ENCODE measurements at places on chromosomes 13 and 19.

DNA sequence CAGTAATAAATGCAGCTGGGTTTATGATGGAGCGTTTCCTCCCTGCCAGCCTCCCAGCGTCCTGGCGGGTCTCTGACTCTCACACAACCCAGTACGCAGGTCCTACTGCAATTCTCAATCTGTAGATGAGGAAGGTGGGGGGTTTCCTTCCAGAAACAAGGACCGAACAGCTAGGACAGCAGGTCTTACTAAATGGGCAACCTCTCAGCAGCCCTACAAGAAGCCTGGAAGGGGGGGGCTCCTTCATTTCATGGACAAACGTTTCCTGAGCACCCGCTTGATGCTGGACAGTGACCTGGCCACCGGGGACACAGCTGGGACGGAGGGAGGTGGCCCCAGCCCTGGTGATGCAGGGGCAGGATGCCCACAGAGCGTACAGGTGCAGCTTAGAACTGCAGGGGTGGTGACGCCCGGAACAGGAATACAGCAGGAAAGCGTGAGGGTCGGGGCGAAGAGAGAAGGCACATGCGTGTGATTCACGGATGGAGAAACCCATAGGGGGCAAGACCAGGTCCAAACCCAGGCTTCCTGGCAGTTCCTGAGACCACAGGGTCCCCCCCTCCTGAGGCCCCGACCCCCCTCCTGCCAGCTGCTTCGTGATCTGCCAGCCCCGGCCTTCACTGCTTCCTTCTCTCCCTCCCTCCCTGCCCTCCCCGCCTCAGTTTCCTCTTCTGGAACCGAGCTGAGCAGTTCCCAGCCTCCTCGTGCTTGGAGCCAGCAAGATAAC lies 732 bp upstream of the C2CD4C start:
- DNase-seq = no peak

- DNase-seq = no peak
Observed at GRCh38 chr19:3822683-3823349, 36.6 kb upstream of the MATK start.

DNA sequence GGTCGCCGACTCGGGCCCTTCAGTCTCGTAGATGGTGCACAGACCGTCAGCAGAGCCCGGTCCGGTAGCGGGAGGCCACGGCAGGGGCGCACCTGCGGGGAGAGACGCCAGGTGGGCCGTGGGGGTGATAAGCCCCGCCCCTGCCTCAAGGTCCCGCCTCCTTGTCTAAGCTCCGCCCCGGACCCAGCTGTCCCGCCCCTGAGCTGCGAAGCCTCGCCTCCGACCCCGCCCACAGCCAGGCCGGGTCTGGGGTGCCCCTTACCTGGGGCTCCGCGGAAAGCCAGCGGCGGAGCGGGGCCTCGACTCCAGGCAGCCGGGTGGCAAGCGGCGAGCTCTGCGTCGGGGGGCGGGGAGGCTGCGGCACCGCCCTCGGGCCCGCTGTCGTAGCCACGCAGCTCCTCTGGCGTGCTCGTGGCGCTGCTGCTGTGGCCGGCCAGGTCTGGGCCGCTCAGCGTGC lies 4.7 kb downstream of the PRR36 start:
- DNase-seq = no peak

DNA sequence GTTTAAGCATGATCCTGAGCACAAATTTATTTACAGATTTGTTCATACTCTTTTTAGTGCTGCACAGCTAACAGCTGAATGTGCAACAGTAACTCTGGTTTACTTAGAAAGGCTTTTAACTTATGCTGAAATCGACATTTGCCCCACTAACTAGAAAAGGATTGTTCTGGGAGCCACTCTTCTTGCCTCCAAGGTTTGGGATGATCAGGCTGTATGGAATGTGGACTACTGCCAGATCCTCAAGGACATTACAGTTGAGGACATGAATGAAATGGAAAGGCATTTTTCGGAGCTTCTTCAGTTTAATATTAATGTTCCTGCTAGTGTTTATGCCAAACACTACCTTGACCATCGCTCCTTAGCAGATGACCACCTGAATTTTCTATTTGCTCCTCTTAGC lies 16.0 kb downstream of the ZNF100 start:
- no peak for DNase-seq

GRCh38 chr19:2110822-2111221 lies 14.1 kb downstream of the IZUMO4 start:
- peak; percentile 80 for DNase-seq

GRCh38 chr13:36736119-36736726 lies 62.4 kb downstream of the SERTM1 start:
- no peak for DNase-seq

DNA sequence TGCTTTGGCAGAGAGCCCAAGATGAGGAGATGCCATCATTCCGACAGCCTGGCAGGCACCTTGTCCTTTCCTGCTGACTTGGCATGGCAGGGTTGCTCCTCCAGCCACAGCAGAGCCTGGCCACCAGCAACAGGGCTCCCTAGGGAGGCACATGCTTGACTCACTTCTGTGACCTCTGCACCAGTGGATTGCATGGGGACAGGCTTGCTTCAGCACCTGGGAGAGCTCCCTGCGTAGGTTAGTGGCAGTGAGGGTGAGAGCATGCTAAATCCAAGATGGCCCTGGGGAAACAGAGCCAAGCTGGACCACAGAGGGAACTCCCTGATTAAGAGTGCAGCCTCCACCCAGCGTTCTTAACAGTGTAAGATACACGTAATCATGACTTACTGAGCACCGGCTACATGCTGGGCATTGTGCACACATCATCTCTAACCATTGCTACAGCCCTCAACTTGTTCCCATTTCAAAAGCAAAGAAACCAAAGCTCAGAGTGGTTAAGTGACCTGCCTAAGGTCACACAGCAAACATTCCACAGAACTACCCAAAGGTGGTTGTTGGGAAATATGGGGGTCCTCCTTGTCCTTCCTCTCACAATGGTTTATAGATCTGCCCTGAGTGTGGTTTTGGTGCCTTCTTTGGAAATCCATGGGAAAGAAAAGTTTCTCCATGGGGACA lies 116.6 kb upstream of the UQCRFS1 start:
- DNase-seq = no peak

- DNase-seq = no peak
Observed at GRCh38 chr19:54164369-54165068, 5.0 kb upstream of the LENG1 start.

DNA sequence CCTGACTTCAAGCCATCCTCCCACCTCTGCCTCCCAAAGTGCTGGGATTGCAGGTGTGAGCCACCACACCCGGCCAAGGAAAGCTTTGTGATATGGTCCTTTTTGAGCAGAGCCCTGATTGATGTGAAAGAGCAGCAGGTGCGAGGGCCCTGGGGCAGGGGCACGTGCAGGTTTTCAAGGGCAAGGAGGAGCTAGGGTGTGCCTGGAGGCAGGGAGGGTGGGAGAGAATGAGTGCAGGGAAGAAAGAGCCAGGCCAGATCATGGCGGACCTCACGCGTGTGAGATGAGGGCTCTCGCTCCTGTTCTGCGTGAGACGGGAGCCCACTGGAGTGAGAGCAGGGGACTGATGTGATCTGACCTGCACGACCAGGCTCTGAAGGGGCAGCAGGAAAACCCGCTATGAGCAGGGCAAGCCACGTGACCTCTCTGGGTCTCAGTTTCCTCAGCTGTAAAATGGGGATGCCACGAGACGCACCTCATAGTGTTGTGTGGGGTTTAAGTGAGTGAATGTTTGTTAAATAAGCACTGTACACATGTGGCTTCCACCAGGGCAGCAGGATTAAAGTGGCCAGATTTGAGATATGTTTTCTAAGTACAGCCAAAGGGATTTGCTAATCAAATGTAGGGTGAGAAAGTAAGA lies 25.8 kb downstream of the FAAP24 start:
- no peak for DNase-seq

DNA sequence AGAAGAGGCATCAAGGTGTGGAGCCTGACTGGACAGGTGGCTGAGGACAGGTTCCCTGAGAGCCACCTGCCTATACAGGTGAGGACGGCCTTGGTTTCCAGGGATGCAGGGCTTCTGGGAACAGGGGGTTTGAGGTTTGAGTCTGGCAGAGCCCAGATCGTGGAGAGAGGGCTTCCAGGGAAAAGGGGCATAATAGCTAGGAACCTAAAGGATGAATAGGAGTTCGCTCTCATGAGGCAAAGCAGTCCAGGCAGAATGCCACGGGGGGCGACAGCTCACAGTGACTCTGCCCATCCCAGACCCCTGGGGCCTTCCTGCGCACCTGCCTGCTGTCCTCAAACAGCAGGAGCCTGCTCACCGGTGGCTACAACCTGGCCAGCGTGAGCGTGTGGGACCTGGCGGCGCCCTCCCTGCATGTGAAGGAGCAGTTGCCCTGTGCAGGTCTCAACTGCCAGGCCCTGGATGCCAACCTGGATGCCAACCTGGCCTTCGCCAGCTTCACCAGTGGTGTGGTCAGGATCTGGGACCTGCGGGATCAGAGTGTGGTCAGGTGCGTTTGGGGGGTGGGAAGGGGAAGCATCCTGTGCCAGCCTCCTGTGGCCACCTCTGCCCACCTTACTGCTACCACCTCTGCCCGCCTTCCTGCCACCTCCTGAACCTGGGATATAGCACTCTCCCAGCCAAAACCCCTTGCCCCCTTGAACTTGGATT lies 12.0 kb downstream of the TLE6 start:
- DNase-seq = no peak

DNA sequence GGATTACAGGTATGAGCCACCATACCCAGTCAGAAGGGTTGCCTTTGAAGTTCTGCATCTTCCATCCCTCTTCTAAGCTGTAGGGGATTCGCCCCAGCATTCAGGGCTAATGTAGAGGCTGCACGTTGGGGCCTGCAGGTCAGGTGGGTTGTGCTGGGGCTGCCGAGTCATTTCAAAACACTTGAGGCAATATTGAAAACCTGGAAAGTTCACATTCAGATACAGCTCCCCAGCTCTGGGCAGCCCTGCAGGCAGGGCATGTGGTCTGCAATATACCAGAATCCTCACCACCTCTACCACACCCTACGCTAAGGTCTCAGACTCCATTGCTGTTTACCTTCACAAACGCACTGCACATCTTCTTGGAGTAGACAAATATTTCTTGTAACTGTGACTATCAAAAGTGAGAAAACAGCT lies 24.6 kb downstream of the CCNE1 start:
- DNase-seq = no peak

GRCh38 chr13:59527500-59527899 lies 636.2 kb downstream of the DIAPH3 start:
- DNase-seq = no peak

DNA sequence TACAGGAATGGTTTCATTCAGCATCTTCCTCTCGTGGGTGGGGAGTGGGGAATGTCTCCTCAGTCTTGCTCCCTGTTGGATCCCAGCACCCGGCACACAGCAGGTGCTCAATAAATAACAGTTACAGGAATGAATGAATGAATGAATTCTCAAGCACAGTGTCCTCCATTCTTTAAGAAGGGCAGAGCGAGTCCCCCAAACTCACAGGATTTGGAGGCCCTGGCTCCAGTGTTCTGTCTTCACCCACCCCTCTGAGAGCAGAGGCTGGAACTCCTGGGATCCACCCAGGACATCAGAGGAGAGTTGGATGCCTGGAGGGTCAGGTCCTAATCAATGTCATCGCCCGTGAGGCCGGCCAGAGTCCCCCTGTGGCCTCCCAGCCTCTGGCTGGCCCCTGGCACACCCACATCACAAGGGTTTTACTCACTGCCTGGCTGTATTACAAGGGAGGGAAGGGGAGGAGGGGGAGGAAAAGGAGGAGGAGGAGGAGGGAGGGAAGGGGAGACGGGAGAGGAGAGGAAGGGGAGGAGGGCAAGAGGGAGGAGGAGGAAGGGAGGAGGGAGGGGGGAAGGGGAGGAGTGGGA lies 8.7 kb upstream of the CREB3L3 start:
- DNase-seq = no peak

- no peak for DNase-seq
Observed at GRCh38 chr19:41701401-41702075, 6.9 kb upstream of the CEACAM5 start.

- no peak for DNase-seq
Observed at GRCh38 chr13:52158629-52159158, 703 bp downstream of the NEK3 start.

DNA sequence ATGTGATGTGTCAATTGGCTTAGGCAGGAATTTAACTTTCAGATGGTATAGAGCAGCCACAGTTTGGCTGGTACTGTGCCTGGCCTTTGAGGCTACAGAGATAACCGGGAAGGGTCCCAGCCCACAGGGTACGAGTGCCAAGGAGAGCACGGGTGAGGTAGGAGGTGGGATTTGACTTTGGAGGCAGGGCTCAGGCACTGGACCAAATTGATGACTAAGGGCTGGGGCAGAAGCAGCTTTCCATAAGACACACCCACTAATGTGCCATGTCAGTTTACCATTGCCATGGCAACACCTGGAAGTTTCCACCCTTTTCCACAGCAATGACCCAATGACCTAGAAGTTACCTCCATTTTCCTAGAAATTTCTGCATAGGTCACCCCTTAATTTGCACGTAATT lies 466.2 kb downstream of the TSHZ3 start:
- no peak for DNase-seq

DNA sequence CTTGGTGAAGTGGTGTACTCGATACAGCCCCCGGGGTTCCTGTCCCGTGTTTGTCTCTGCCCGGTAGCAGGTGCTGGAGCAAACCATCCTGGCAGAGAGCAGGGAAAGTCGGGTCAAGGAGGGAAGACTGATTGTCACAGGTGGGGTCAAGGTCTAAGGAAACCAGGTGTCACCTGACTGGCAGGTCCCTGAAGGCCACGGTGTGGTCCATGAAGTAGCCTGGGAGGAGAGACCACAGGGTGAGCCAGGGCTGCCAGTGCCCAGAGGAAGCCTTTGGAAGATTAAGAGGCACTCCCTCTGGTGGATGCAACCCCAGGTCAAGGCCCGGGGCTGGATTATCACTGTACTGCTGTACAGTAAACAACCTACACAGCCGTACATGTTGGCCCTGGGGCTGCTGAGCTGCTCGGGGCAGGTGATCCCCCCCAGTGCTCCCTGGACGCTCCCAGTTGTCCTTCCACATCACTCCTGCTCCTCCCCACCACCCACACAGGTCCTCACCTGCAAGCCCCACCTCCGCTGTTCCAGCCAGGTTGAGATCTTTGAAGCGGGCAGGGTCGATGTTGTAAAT lies 6.0 kb upstream of the CCER2 start:
- DNase-seq = no peak

GRCh38 chr19:15280915-15281683 lies 48.9 kb upstream of the EPHX3 start:
- peak; percentile 40 for DNase-seq

- DNase-seq = no peak
Observed at GRCh38 chr19:45906221-45906620, 3.8 kb upstream of the MYPOP start.
